ENCODE measurements at places on chromosomes 13 and 19.

GRCh38 chr13:77353995-77354394 is 27.1 kb upstream of the MYCBP2 start:
- no peak for DNase-seq

DNA sequence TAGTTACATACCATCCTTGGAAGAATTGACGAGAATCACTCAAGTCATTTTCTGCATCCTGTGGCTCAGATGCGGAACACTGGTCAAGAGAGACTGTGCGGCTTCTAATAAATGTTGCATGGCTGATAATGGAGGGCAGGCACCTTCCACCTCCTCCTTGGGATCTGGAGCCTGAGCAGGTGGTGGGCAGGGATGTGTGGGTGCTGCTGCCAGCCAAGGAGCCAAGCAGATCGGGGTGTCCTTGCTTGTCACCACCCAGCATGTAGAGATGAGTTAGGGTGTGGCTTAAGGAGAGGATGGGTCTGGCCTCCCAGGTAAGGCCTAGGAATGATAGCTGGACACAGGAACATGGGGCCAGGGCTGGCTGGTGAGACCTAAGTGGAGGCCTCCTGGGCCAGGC is 17.5 kb downstream of the GPI start:
- DNase-seq, result no peak

- no peak for DNase-seq
Observed at GRCh38 chr13:74550039-74550438, 415.8 kb upstream of the KLF12 start.

- DNase-seq, result no peak
Observed at GRCh38 chr13:98390086-98390715, 186.7 kb downstream of the STK24 start.

- DNase-seq, result no peak
Observed at GRCh38 chr13:23344931-23345595, 88.4 kb downstream of the SACS start.
